ENCODE measurements at places on chromosomes 2 and 18.

DNA sequence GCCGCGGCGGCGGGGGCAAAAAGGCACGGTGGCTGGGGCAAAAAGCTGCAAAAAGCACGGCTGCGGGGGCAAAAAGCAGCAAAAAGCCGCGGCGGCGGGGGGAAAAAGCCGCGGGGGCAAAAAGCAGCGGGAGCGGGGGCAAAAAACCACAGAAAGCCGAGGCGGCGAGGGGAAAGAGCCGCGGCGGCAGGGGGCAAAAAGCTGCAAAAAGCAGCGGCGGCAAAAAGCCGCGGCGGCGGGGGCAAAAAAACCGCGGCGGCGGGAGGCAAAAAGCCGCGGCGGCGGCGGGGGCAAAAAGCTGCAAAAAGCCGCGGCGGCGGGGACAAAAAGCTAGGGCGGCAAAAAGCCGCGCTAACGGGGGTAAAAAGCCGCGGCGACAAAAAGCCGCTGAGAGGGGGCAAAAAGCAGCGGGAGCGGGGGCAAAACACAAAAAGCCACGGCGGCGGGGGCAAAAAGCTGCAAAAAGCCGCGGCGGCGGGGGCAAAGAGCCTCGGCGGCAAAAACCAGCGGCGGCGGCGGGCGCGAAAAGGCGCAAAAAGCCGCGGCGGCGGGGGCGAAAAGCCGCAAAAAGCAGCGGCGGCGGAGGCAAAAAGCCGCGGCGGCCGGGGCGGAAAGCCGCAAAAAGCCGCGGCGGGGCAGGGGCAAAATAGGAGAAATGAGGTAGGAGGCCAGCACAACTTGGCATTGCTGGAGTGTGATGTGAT lies 123.4 kb downstream of the ANKRD30BL start:
- DNase-seq: no peak

- DNase-seq: no peak
These were observed 481 bp downstream of the BCL11A start for GRCh38 chr2:60552851-60553494.

GRCh38 chr2:191151331-191151730 lies 537 bp upstream of the STAT4 start:
- DNase-seq: no peak

GRCh38 chr2:241217320-241218031 lies 29.0 kb downstream of the ANO7 start:
- no peak for DNase-seq
